Central memory CD8-positive, alpha-beta T cell (primary cell): ENCODE measurements at places on chromosomes 12 and 14.

DNA sequence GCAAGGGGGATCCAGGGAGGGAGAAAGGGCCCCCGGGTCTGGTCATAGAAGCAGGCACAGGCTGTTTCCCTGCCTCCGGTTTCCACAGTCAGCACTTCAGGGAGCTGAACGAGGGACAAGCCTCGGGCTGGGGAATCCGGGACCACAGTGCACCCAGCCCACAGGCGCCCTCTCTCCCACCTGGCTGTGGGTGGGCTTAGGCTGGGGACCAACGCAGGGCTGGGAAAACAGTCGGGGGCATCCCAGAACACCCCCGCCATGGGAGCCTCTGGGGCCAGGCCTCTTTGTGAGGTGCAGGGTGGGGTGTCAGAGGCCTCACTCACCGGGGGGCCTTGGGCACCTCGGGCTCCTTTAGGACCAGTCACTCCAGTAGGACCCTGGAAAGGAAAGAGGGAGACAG, 16.3 kb downstream of the TMEM106C start:
- peaks cover 10% of the 10 kb centered on the region for H3K27me3 ChIP-seq
- DNase-seq = no peak
- no peaks in the 10 kb centered on the region for H3K36me3 ChIP-seq
- H3K4me3 ChIP-seq = no peak overlapping the region

- no peak overlapping the region for H3K4me3 ChIP-seq
- no peak overlapping the region for H3K27ac ChIP-seq
- peaks cover 11% of the 10 kb centered on the region for H3K4me1 ChIP-seq
- H3K27me3 ChIP-seq = no peaks in the 10 kb centered on the region
Observed at GRCh38 chr14:35257809-35258208, 34.4 kb upstream of the PSMA6 start.

DNA sequence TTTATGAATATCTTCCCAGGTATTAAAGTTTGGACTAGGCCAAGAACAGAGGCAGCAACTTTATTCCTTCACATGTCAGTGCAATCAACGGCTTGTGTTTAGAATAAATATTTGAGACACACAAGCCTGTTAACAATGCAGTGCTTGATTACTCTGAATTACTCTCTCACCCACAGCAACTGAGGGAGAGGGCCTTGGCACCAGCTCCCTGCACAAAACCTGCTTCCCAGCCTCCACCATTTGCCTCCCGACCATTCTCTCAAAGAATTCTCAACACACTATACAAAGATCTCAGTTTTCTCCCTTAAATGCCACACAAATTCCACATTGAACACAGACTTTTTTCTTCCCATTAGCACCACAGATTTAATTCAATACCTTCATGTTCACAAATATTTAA, 77.0 kb downstream of the STON2 start:
- peaks cover 22% of the 10 kb centered on the region for H3K27me3 ChIP-seq
- H3K4me1 ChIP-seq = no peaks in the 10 kb centered on the region

GRCh38 chr12:22435583-22435982, 101.1 kb upstream of the ST8SIA1 start:
- no peaks in the 10 kb centered on the region for H3K27me3 ChIP-seq
- H3K36me3 ChIP-seq = no peaks in the 10 kb centered on the region
- no peak overlapping the region for H3K27ac ChIP-seq
- H3K4me3 ChIP-seq = no peak overlapping the region
- peaks cover 11% of the 10 kb centered on the region for H3K4me1 ChIP-seq
- DNase-seq = no peak

DNA sequence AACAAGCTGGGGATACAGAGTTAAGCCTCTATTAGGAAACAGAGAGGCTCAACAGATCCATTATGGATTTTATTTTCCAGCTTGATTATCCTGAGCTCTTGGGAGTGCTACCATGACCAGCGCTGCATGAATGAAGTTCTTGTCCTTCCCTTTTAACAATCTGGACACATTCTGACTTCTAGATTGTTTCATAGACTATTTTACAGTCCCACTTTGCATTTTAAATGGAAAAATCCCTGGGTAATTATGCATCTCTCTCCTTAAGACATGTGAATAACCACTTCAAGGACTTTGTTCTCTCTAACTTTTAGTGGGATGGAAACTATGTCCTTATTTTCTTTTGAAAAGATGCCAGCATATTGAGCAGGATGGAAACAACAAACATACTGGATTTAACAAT, 2.0 kb downstream of the CCDC198 start:
- no peaks in the 10 kb centered on the region for H3K4me1 ChIP-seq
- H3K27me3 ChIP-seq = no peaks in the 10 kb centered on the region
- DNase-seq = no peak
- H3K4me3 ChIP-seq = no peak overlapping the region
- no peak overlapping the region for H3K27ac ChIP-seq

DNA sequence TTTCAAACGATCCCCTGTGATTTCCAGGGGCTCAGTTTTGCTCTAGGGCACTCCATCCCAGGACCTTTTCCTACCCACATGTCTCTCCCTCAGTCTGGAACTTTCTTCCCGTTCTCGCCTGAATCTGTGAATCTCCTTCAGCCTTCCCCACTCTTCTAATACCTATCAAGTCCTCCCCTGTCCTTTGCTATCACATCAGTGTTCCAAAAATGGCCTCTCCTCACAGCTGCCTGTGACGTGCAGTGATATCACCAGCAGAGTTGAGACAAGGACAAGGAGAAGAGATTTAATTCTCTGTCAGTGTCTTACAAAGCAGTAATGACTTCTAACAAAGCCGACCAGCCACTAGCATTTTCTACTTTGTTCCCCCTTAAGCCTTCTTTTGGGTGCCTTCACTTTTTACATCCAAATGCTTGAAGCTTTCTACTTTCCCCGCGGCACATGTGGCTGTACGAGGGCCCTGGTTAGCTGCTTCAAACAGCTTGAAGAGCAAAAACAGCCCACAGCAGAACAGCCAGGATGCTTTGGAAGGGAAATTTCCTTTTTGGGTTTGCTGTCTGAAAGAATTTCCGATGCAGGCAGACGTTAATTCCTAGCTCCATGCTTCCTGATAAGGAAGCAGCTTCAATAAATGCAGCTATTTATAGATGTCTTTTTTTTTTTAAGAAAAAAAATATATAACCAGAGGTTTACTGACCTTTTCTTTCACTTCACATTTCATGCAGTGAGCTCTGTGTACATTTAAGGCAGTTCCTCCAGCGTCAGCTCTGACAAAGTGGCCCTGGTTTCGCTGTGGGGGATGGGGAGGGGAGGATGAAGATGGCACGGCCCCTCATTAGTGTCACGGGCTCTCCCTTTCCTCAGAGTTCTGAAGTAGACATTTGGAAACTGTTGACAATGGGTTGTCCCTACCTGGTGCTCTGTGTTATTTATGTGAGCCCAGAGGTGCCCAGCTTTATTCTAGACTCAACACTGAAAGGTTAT, 109.3 kb downstream of the ETV6 start:
- peaks cover 12% of the 10 kb centered on the region for H3K36me3 ChIP-seq
- no peak for DNase-seq
- no peak overlapping the region for H3K27ac ChIP-seq
- H3K27me3 ChIP-seq = no peaks in the 10 kb centered on the region
- no peak overlapping the region for H3K4me3 ChIP-seq

DNA sequence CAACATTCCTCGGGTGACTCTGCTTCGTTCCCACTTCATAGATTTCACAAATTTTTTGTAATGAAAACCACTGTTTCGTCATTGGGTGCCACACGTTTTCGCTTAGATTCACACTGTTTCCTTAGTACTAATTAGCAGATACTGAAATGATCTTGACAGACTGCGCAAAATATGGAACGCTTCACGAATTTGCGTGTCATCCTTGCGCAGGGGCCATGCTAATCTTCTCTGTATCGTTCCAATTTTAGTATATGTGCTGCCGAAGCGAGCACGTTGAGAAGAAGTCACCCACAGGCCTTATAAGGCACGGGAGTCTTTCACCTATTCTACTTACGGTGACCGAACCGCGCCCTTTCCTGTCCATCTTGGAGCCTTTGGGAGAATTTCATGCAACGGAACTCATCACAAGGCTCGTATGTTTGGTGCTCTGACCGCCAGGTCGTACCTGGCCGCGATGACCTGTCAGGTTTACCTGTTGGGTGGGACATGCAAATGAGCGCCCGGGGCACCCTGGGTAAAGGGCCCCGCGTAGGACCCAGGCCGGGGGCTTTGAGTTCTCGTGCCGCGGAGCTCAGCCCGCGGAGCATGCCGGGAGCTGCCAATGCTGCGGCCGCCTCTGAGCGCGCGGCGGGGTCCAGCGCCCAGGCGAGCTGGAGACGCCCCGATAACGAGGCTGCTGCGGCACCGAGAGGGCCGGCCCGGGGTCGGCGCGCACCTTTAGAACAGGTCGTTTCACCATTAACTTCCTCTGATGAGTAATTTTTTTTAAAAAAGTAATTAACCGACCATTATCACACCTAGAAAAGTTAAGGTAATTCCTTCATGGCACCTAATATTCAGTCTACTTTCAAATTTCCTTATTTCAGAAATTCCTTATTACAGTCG, at the start of gene RNU6-8:
Gene RNU6-8 (minus strand): TSS at position 272 of the 885 bp plus-strand sequence.
- peaks cover 32% of the 10 kb centered on the region for H3K4me1 ChIP-seq
- peaks cover 29% of the 10 kb centered on the region for H3K36me3 ChIP-seq
- H3K27ac ChIP-seq = peak within 1 kb of the TSS; percentile 97
- H3K27me3 ChIP-seq = peaks cover 6% of the 10 kb centered on the region

DNA sequence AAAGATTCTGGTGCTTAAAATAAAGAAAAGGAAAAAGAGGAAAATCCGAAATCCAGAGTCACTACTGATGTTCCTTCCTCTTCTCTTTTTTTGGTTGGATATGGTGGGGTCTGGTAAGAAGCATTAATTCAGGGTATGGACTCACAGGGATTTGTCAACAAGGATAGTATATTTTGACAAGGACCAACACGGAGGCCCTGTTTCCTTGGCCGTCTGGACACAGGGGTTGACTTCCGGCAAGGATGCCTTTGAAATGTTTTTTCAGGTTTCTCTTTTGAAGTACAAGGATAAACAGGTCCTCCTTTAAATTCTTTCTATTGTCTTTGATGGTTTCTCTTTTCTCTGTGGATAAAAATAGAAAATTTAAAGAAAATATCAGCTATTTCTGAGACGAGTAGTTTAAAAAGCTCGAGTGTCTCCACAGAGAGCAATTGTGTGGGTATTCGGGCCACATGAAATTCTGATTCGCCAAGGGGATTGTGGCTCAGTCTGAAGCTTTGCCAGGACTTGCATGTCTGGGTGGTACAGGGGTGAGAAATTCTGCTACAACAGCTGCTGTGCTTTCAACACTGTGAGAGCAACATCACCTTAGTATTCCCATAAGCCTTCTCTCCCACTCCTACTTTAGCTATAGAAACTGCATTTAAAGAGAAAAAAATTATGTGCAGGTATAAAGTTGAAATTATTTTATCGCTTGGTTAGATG, 88.5 kb upstream of the CSRP2 start:
- peaks cover 25% of the 10 kb centered on the region for H3K27me3 ChIP-seq
- H3K4me1 ChIP-seq = no peaks in the 10 kb centered on the region
- no peak for DNase-seq
- no peak overlapping the region for H3K4me3 ChIP-seq
- no peak overlapping the region for H3K27ac ChIP-seq
- no peaks in the 10 kb centered on the region for H3K36me3 ChIP-seq

DNA sequence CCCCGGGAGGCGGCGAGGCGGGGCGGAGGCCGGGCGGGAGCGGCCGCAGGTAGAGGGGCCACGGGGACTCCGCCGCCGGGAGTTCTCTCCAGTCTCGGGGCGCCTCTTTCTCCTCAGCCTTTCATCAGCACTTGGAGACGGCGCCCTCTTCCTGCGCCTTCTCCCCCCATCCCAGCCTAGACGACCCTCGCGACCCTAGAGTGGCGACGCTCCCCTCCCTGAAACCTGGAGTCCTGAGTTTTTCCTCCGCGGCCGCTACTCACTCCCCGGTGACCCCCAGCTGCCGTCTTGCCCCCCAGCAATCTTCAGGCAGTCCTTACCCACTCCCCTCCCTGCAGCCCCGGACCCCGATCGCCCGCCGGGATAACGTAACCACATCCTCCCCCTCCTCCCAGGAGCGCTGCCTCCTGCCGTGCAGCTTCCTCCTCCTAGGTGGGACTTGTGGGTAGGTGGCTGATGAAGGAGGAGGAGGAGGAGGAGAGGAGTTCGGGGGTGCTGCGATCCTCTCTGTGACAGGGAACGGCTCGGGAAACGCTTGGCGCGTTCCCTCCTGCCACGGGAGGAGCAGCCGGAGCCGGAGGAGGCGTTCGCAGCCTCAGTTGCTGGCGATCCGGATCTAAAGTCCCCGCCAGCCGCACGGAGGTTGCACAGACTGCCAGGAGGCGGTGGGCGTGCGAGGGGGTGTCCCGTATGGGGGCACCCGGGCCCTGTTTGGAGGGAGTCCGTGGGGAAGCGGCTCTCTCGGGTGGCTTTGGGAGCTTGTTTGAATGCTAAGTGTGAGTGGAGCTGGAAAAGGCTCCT, 891 bp downstream of the PLEKHA5 start:
- peak overlapping the region; percentile 82 for H3K27ac ChIP-seq
- no peaks in the 10 kb centered on the region for H3K36me3 ChIP-seq
- H3K4me3 ChIP-seq = peak overlapping the region; percentile 91
- H3K27me3 ChIP-seq = no peaks in the 10 kb centered on the region

DNA sequence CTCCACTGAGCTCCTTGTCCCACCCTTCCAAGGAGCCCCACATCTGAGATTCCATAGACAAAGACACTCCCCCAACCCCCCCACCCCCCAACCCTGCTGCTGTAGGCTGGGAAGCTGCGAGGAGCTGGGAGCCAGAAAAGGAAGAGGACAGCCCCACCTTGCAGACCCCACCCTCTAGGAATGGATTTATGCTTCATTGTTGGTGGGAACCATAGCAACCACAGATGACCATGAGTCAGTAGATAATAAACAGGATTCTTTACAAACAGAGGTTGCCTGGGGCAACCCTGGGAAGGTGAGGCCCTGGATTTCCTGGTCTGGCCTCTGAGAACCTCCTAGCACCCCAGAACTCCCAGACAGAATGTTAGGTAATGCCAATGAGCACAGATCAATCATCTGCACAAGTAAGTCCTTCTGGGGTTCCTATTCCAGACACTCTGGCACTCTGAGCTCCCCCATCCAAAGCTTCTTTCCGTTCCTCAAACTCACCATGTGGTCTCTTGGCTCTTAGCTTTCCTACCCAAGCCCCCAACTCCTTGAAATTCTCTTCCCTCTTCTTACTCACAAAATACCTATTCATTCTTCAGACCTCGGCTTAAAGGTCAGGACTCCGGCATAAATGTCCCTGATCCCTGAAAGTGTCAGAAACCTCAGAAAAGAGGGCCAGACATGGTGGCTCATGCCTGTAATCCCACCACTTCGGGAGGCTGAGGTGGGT, 15.2 kb upstream of the PLEKHG6 start:
- no peak overlapping the region for H3K4me3 ChIP-seq
- H3K27me3 ChIP-seq = peaks cover 59% of the 10 kb centered on the region
- H3K27ac ChIP-seq = no peak overlapping the region

DNA sequence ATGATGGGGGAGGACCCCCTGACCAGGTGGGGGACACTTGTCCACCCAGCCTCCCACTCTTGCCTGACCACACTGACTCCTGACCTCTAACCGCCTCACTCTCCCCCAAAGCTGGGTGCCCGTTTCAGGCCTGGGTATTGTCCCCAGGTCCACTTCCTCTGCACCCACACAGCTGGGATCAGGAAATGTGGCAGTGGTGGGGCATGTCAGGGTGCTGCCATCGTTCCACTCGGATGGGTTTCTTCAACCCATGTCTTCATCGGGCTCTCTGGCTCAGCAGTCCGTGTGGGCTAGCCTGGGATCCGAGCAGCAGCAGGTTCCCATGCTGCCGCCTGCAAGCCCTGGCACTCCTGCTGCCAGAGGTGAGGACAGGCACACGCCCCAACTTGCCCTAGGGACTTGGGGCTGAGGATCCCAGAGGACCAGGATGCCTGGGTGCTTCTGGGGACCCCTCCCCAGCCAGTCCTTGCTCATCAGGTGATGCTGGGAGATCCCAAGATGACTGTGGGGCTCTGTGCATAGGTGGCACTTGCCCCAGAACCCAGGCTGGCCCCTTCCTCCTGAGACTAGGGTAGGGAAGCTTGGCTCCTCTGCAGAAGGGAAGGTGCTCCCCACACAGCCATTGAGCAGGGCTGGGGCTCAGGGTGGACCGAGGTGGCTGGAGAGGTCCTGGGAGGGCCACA, 2.9 kb upstream of the CLBA1 start:
- no peak for DNase-seq
- peaks cover 9% of the 10 kb centered on the region for H3K36me3 ChIP-seq
- H3K27me3 ChIP-seq = peaks cover 8% of the 10 kb centered on the region
- H3K4me3 ChIP-seq = no peak overlapping the region
- H3K27ac ChIP-seq = no peak overlapping the region
